CD4-positive, alpha-beta T cell treated with Interleukin-15 for 1 hour (primary cell): ENCODE measurements at places on chromosomes 11 and 22.

- DNase-seq, result no peak
Observed at GRCh38 chr11:1534682-1535081, 37.4 kb downstream of the DUSP8 start.

GRCh38 chr11:133219543-133219942 lies 312.8 kb downstream of the OPCML start:
- DNase-seq, result no peak

GRCh38 chr22:43670513-43670912 lies 141.6 kb downstream of the EFCAB6 start:
- no peak for DNase-seq

GRCh38 chr11:38648604-38649003 lies 2050.6 kb upstream of the RAG2 start:
- no peak for DNase-seq

DNA sequence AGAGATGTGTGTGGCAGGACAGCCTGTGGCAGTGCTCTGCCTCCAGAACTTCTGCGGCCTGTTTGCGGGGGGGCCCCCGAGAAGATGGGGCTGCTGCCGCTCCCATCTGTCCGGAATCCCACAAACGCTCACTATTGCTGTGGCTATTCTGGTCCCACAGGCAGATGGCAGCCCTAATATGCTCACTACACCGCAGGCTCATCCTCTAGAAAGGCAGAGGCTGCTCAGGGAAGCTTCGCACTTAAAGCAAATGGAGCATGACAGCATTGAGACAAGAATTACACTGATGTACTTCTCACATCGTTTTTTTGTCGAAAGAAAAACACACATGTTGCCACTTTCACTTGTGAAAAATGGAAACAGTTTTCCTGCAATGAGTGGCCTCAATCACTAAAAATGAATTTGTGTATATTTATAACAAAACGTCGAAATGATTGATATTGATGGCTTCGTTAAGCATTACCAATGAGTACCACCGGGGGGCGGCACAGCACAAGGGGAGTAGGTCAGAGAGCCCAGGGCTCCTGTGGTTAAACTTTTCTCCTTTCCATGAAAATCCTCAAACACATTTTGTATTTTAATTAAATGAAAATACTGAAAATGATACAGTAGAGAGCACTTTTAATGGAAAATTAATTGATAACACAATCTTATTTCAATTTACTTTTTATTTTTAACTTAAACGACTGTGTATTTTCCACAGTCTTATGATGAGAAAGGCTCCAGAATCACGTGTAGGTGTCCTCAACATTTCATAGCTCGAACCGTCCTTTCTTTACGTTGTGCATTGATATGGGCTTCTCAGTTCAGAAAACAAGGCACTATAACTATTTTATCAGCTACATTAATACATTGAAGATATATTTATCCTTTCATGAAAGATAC lies 69.1 kb downstream of the CTTN start:
- no peak for DNase-seq

DNA sequence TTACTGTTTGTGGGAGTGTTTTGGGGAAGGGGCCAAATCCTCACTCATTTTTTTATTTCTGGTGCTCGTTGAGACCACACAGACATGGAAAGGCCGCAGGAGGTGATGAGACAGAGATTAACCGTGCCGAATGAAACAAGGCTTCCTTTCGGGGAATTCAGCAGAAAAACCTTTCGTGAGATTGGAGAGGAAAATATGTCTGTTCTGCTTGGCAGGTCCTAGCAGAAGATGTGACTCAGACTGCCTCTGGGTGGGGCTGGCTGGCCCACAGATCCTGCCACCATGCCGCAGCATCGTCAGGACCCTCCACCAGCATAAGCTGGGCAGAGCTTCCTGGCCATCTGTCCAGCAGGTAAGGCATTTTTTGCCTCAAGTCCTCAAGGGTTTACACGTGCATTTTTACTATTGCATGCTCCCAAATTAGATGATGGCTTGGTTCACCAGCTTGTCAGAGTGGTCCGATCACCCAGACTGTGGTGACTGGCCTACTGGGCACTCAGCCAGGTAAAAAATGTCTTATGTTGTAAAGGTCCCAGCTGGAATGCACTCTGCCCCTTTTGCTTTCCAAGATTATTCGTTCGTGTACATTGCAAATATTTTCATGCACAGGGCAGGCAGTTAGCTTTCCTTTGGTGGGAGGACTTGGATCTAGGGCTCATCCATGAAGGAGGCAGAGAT lies 1.5 kb downstream of the DDB2 start:
- peak; percentile 24 for DNase-seq

DNA sequence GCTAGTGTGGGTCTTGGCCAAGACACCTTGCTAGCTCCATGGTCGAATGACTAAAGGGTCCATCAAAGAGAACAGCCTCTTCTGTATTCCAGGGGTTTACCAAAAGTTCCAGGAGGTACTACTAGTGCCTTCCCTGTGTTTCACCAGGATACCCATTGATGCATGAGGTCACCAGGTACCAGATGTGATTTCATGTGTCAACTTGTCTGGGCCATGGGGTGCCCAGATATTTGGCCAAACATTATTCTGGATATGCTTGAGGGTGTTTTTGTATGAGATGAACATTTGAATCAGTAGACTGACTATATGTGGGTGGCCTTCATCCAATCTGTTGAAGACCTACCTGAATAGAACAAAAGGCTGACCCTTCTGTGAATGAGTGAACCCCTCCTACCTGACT lies 92.8 kb downstream of the GALNT18 start:
- no peak for DNase-seq
